OCI-M1 (cell line): ENCODE measurements at places on chromosomes 2 and 18.

DNA sequence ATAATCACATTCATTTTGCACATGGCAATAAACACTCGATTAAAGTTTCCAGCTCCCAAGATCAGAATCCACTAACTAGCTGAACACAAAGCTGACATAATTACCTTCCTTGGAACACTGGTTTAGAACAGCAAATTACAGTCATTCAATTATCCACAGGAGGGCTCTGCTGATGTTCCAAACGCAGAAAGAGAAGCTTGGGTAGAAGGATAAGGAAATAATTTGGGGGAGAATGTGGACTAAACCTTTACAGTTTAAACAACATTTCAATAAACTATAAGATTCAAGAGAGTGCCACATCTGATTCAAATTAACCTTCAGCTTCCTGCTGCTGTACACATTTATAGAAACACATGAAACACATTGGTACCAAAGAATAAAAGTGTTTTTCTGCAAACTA is 67.8 kb upstream of the ARL4C start:
- DNase-seq, result no peak

GRCh38 chr2:108074946-108075345 is 88.6 kb downstream of the SLC5A7 start:
- no peak for DNase-seq

DNA sequence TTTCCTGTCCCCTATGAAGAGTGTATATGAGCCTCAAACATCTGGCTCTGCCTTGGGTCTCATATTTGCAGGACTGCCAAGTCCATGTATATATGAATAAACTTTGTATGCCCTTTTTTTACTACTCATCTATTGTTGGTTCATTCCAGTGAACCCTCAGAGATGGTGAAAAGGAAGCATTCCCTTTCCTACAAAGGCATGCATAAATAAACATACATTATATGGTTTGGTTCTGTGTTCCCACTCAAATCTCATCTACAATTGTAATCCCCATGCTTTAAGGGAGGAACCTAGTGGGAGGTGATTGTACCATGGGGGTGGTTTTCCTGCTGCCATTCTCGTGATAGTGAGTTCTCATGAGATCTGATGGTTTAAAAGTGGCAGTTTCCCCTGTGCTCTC is 534.2 kb downstream of the SPAG16 start:
- no peak for DNase-seq

GRCh38 chr2:173762221-173762620 is 203.0 kb downstream of the SP3 start:
- peak; percentile 33 for DNase-seq
